Jurkat, Clone E6-1 (cell line): ENCODE measurements at places on chromosomes 4 and X.

DNA sequence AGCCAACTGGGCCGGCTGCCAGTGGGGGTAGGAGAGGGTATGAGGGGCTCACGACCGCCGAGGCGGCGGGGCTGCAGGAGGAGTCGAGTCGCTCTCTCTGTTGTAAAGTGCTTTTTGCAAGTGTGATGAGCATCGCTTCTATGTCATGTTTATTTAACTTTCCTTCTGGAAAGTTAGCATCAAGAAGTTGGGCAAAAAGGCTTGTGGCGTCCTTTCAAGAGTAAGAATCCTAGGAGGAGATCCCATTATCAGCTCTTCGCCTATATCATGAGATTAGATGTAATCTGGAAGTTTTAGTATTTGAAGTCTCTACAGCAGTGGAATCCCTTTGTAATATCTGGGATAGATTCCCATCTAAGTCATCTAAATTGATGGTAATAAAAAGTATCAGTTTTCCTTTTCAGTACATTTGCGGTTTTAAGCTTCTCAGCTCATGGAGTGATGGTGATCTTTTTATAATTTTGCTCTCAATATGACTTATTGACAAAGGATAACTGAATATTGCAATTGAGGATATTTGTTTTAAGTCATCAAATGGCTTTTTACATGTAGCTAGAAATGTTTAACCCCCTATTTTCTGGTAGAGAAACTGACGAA, 1.7 kb downstream of the GALNT7 start:
- no peak for DNase-seq

- DNase-seq: no peak
These were observed 254.1 kb upstream of the KLF3 start for GRCh38 chr4:38409852-38410251.

DNA sequence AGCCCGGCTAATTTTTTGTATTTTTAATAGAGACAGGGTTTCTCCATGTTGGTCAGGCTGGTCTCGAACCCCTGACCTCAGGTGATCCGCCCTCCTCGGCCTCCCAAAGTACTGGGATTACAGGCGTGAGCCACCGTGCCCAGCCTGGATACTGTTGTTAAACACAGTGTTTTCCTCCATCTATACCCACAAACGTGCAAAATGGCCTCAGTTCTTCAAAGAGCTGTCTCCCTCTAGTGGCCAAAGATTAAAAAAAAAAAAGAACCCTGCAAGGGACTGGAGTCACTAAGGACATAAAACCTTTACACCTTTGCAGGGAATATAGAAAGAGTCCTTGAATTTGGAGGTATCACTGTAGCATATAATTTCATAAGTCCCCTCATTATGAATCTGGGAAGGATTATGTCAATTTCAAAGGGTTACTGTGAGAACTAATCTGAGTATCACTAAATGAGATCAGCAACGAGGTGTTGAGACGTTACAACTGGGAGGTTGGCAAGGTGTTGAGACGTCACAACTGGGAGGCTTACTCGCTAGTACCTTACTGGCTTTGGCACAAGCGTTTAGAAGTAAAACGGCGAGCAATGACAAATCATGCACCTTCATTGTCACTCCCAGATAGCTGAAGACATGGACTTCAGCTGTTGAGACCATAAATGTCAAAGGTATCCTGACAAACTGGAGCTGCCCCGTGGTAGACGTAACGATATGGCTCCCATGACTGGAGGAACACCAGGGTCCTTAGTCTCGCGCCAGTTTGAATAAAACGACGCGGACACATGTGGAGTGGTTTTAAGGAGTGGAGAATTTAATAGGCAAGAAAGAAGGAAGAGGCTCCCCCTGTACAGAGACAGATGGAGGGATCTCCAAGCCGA, 33.4 kb upstream of the ENPP6 start:
- DNase-seq: peak; percentile 71

DNA sequence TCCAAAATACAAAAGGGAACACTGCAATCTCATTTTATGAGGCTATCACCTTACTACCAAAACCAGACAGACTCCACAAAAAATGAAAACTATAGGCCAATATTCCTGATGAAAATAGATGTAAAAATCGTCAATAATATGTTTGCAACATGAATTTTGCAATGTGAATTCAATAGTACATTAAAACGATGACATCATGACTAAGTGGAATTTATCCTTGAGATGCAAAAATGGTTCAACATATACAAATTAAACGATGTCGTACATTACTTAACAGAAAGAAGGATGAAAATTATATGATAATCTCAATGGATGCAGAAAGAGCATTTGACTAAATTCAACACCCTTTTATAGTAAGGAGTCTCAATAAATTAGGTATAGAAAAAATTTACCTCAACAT, 123.0 kb downstream of the AREG start:
- DNase-seq: no peak

DNA sequence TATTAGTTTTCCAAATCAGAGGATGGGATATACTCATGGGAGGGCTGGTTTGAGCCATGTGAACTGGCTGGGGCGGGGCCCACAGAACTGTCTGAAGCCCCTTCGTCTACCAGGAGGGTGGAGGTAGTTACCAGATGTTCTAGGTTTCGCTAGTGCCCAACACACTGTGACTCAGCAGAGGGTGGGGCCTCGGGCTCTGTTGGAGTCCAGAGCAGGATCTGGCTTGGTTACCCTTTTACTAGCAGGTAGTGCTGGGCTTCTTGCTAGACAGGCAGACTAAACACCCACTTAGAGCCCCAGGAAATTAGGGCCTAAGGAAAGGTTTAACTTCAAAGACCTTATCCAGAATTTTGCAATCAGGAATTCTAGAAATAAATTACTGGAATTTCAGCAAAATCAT, 56.2 kb upstream of the CHRDL1 start:
- no peak for DNase-seq

GRCh38 chr4:70885174-70885573, 17.0 kb upstream of the MOB1B start:
- DNase-seq: no peak

GRCh38 chrX:24479924-24480323, 14.8 kb downstream of the PDK3 start:
- DNase-seq: peak; percentile 86

GRCh38 chr4:57131849-57132742, 21.9 kb upstream of the IGFBP7 start:
- DNase-seq: no peak

GRCh38 chr4:142168181-142168580, 531.8 kb downstream of the IL15 start:
- DNase-seq: no peak

GRCh38 chrX:19554786-19555185, 39.5 kb upstream of the MAP3K15 start:
- no peak for DNase-seq

- no peak for DNase-seq
These were observed 152.6 kb upstream of the HAND2 start for GRCh38 chr4:173682609-173683008.

- no peak for DNase-seq
These were observed 139.9 kb upstream of the ETNPPL start for GRCh38 chr4:108902769-108903168.

DNA sequence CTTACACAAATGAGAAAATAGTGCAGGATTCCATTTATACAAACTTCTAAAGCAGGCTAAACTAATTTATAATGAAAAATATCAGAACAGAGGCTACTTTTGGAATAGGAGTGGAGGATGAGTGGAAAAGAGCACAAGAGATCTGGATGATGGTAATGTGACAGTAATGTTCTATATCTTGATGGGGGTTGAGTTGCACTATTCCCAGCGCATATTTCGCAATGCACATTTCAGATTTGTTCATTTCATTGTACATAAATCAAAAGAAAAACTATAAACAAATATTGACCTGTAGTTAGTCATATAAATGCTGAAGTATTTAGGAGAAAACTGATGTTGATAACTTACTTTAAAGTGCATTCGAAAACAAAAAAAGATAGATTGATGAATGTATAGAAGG, 177.0 kb upstream of the MAOA start:
- DNase-seq: no peak

- DNase-seq: no peak
These were observed 35.2 kb upstream of the MSANTD1 start for GRCh38 chr4:3213661-3214250.

DNA sequence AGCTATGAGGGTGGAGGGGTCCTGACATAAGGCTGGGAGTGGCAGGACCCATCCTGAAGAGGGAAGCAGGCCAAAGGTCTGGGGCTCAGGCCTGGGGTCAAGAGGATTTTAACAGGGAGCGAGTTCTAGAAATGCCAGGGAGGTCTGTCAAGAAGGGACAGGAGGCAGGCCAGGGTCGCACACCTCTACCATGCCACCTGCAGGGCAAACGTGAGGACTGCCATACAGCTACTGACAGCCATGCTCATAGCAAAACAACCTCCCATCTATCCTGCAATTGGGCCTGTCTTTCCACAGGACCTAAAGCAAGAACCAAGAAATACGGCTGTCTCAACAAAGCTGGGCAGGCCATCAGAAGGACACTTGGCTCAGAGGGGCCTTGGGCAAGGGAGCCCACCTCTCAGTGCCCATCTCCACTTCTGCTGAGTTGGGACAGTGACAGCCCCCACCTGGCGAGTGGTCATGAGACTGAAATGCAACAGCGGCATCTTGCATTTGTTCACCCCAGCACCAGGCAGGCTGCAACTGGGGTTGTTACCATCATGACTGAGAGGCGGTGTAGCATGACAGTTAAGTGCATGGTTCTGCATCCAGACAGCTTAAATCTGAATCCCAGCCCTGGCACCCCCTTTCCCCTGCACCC, 92.7 kb downstream of the WFS1 start:
- DNase-seq: no peak

GRCh38 chr4:31807036-31807435, 1086.9 kb downstream of the PCDH7 start:
- no peak for DNase-seq

- DNase-seq: no peak
These were observed at the start of gene ENPEP for GRCh38 chr4:110475881-110476818. TSS of gene ENPEP (plus strand) at chr4:110476155. CDS start at chr4:110476415, 260 bp downstream.

GRCh38 chr4:75658876-75659275, 14.3 kb downstream of the G3BP2 start:
- DNase-seq: no peak

DNA sequence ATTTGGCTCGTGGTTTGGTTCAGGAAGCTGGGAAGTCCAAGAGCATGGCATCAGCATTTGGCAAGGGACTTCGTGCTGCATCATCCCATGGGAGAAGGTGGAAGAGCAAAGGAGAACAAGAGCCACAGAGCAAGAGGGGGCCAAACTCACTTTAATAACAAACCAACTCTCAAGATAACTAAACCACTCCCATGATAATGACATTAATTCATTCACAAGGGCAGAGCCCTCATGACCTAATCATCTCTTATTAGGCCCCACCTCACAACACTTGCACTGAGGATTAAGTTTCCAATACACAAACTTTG, 113.4 kb upstream of the ATXN3L start:
- no peak for DNase-seq

GRCh38 chr4:69818060-69818639, 41.8 kb downstream of the SULT1E1 start:
- no peak for DNase-seq

DNA sequence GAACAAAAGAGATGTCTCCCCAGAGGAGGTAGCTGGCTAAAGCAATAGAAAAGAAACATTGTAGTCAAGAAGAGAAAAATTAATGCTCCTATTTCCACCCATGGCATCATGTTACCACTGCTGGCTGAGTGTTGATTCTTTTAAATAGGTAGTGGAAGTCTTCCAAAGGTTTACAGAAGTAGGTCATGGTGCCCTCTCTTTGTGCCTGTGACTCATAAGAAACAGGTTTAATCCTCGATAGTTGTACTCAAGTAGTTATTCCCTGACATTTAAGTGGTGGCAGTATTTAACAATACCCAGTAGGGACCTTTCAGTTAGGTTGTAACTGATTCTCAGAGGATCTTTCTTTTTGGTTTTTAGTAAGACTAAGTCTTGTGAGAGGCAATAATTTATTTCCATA, 247.8 kb downstream of the TEX13A start:
- no peak for DNase-seq

DNA sequence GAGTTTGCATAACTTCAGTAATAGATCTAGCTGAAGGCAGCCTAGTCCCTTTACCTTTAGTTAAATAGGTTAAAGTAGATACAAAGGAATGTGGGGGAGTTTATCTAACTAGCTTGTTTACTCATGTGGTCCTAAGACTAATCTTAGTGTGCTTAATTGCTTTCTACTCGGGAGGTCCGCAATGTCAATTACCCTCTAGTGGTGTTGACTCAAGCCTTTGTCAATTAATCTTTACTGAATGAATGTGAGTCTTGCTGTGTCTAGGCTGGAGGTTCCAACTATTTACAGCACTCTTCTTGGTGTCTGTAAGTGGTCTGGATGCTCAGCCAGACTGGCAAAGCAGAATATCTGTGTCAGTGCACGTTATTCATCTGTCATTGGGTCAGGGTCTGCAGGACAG, 17.9 kb upstream of the YTHDC1 start:
- DNase-seq: no peak

DNA sequence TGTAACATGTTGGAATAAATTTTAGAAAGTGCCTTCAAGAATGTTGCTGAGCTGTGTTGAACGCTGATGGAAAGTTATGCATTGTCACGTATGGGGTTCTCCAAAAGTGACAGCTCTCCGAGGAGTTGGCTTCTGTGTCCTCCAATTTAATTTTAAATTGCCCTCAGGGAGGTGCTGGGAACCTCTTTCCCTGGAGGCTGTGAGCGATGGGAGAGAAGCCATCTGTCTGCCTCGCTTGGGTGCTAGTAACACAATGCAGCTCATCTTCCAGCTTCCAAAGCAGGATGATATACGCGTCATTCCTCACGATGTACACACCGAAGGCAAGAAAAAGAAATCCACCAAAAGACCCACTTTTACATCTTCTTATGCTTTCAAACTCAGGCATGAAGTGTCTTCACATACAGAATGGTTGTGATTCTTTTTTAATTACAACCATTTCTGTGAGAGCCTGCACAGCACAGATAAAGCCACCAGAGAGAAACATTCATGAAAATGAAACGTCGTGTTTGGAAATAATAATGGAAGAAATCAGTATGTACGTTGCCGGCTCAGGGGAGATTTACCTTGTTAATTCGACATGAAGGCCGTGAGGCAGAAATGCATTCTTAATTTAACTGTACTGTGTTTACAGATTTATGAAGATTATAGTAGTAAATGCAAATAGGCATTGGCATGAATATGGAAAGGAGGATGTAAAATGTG, 218.9 kb downstream of the ASMT start:
- DNase-seq: no peak

GRCh38 chr4:113433536-113434246, 327.8 kb downstream of the CAMK2D start:
- no peak for DNase-seq

DNA sequence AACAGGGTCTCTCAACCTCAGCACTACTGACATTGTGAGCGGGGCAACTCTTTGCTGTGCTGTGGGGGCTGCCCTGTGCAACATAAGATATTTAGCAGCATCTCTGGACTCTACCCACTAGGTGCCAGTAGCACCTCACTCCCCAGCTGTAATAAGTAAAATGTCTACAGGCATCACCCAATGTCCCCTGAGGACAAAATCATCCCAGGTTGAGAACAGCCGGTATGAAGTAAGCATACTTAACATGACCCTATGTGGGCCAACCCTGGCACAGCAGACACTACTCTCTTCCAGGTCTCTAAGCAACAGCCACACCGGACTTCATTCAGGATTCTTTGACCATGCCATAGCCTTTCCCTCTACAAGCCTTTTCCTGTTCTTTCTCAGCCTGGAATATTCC, 10.5 kb upstream of the MGST2 start:
- no peak for DNase-seq

- DNase-seq: no peak
These were observed 175.6 kb downstream of the FBXO8 start for GRCh38 chr4:174107746-174108354.

GRCh38 chrX:97936296-97936695, 1052.6 kb downstream of the RPA4 start:
- no peak for DNase-seq
